ENCODE measurements at places on chromosomes 13 and 19.

- no peak for DNase-seq
These were observed 859 bp downstream of the ZNF433 start for GRCh38 chr19:12034620-12035019.

DNA sequence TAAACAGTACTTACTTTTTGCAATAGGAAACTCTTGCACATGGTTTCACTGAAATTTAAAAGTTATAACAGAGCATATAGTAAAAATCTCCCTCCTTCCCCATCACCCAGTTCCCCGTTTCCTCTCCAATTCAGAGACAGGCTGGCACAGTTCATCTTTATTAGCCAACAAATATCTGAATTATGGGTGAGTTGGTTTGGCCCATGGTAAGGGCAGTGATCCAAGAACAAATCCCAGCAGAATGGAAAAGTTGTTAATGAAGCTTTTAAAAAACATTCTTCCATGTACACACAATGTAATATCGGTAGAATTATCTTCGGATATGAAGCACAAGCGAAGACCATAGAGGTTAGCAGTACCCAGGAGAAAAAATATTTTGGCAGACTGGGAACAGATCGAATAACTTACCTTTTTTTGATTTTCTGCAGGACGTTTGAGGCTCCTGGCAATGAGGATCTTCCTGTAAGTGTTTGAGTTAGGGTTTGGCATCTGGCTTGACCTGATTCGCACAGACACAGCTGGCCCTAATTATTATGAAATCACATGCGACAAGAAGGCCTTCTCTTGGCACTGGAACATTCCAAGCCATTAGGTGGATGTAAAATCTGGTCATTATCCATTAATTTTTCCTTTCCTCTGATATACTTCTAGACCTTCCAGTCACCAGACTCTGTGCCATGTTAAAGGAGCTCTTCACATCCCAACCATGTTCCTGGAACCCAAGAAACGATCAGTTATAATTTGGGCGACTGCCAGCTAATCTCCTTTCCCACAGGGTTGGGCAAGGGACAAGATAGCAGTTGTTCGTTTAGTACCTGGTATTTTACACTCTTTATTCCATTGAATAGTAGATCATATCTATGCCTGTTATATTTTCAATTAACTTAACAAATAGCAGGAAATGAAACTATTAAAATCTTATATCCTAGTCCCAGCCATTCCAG lies 139.4 kb upstream of the TSC22D1 start:
- DNase-seq = no peak

DNA sequence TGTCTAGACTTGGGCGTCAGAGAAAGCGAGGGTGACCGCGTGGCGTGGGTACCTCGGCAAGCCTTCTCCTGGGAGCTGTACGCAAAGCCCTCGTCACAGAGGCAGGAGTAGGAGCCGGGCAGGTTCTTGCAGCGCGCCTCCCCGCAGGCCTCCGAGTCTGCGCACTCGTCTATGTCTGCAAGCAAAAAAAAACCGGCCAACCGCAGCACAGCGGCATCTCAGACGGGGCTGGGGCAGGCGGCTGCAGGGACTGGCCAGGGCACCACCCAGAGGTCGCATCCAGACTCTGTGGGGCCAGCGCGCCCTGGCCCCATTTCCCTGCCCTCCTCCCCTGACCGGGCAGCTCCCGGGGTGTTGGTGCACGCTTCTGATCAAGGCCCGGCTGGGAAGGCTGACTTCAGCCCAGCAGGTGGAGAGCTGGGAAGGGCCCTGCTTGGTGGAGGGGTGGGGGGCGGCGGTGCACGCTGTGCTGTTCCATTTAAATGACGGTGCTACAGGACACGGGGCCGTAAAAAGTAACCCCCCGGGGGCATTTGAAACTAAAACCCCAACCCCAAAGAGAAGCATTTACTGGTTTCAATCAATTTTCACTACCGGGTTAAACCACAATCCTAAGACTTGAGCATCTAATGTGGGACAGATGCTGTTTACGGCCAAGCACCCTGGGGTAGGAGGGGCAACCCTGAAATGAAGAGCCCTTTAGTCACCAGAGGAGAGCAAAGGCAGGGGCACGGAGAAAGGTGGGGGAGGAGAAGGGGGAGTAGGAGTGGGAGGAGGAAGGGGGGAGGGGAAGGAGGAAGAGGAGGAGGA lies 28.2 kb downstream of the GAS6 start:
- no peak for DNase-seq

DNA sequence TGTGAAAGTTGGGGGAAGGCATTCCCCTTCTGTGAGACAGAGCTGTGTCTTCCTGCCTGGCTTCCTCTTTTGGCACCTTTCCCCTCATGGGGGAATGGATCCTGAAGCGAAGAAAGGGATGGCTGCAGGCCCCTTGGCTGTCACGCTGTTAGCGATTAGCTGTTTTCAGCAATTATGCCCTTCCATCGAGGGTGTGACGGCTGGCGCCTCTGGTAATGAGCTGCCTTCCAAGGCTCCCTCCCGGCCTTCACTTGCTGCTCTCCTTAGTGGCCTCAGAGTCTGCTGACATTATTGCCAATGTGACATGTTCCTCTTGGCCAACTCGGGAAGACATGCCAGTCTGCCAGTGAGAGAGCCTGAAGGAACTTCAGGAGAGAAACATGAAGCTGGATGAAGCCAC lies 162.1 kb downstream of the ZIC5 start:
- no peak for DNase-seq

- no peak for DNase-seq
These were observed 46.3 kb downstream of the UNC13A start for GRCh38 chr19:17641846-17642245.

DNA sequence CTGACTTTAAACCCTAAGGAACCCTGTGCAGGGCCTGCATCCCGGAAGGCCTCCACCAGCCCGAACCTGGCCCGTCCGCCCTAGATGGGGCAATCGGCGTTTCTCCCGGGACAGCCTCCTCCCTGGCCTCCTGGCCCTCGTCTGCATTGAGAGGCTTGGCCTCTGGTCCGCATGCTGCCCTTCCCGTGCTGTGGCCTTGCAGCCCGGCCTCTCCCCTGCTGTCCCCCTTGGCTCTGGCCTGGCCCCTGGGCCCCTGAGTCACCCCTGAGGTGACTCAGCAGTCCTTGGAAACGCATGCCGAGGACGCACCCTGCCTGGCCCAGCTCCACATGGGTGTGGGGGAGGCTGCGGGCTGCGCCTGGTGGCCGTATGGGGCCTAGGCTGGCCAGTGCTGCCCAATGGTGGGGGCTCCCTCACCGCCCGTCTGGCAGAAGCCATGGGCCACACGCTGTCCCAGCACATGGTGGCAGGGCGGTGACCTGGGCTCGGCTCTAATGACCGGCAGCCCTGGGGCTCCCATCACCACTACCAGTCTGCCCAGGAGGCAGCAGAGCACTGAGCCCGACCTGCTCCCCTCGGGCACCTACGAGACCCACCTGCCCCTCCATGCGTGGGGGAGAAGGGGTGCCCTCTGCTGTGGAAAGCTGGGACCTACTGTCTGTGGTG lies 25.7 kb downstream of the SH3GL1 start:
- peak; percentile 86 for DNase-seq

DNA sequence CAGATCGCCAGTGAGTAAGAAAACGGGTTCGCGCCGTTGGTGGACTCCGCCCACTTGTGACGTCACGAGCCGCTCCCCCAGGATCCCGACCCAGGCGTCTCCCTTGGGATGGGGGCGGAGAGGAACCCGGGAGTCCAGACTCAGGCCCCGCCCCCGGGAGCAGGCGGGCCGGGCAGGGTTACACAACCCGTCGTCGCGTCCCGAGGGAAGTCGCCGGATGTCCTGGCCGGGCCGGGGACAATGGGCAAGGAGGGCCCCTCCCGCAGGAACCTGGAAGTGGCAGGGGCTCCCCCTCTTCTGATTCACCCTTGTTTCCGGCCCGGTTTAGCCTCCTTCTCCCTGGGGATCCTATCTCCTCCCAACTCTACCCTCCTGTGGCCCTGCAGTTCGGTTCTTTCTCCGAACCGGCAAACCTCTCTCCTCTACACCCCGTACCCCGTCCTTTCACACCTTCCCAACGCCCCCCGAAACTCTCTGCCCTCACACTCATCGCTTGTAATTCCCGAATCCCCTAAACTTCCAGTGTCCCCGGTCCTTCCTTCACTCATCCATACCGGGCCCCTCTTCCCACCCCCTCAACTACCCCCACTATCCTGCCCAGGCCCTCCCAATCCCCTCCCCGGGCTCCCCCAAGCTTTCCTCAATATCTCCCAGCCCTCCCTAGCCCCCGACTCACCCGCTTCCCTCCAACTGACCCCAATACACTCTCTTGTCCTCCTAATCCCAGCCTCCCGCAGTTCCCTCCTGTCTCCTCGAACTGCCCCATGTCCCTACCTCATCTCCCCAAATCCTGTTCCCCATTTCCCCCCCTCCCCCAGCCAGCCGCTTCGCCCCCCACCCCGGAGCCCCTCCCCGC lies 20.0 kb upstream of the ERCC1 start:
- no peak for DNase-seq

DNA sequence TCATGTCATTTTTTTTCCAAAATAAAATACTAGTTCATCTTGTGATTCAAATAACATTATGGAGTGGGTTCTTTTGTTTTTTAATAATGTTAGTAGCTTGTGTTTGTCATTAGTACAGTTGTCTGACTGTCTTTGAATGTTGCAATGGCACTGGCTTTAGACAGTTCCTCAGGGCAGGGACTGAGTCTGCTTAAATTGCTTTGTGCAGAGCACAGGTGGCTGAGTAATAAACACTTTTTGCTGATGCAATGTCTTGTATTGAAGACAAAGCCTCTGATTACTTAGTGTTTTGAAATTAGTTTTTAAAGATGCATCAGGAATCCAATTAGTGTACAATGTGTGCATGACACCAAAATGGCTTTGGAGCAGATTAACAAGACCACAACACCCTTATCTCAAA lies 88.7 kb upstream of the PCDH9 start:
- DNase-seq = no peak

- DNase-seq = no peak
These were observed 1200.6 kb downstream of the UQCRFS1 start for GRCh38 chr19:28012361-28012760.

DNA sequence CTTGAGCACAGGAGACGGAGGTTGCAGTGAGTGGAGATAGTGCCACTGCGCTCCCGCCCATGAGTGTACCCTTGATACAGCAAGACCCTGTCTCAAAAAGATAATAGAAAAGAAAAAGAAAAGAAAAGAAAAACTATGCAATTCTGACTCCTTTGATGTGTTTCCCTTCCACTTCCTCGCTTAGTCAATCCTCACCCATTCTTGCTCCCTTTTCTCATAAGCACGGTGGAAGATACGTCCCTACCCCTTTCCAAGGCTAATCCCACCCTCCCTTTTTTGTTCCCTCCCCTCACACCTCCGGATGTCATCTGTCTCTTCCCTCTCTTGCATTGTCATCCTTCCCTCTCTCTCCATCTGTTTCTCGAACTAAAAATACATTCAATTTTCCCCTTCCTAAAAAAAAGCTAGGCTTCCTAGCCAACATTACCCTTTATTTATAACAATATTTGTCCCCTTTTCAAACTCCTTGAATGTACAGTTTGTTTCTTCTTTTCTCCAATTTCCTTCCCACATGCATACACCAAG lies 40.5 kb upstream of the ITM2B start:
- DNase-seq = no peak

DNA sequence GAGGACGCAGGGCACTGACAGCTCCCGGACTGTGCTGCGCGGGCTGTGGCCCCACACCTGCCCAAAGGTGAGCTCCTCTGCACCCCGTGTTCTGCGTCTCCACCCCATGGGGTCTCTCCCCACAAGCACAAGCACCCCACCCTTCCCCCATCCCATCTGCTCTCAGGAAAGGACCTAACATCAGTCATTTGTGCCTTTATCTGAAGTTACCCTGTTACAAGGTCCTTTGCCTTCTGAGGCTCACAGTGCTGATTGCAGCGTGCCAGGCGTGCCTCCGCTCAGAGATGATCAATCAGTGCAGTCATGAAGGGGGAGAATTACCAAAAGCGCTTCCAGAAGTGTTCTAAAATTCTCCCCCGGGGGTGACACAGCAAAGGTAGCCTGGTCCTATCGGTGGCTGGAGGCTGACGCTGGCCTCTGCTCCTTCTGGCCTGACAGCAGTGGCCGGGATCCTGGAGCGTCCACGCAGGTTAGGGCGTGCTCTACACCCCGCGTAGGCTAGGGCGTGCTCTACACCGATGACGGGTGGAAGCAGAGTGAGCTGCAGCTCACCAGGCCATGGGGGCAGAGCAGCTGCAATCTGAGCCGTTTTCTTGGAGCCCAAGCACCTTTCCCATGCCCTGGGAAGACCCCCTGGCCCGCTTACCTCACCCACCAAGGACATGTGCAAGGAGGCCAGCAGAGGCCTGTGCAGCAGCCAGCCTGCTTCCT lies 84.7 kb upstream of the TM9SF2 start:
- DNase-seq = no peak

DNA sequence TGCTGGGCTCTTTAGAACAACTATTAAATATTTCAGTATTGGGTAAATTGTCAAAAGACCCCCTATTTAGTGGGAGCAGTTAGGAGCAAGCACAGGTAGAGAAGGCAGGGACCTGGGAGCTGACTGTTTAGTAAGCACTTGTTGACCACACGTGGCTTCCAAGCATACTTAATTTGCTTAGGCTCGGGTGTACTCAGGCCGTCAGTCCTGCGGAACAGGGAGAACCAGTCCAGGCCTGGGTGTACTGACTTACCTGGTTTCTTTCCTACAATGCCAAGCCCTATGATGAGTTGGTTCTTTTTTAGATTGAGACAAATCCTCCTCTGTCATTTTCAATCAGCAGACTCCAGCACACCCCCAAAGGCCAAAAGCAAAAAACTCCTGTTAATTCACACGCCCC lies 90.0 kb downstream of the WDFY2 start:
- no peak for DNase-seq

DNA sequence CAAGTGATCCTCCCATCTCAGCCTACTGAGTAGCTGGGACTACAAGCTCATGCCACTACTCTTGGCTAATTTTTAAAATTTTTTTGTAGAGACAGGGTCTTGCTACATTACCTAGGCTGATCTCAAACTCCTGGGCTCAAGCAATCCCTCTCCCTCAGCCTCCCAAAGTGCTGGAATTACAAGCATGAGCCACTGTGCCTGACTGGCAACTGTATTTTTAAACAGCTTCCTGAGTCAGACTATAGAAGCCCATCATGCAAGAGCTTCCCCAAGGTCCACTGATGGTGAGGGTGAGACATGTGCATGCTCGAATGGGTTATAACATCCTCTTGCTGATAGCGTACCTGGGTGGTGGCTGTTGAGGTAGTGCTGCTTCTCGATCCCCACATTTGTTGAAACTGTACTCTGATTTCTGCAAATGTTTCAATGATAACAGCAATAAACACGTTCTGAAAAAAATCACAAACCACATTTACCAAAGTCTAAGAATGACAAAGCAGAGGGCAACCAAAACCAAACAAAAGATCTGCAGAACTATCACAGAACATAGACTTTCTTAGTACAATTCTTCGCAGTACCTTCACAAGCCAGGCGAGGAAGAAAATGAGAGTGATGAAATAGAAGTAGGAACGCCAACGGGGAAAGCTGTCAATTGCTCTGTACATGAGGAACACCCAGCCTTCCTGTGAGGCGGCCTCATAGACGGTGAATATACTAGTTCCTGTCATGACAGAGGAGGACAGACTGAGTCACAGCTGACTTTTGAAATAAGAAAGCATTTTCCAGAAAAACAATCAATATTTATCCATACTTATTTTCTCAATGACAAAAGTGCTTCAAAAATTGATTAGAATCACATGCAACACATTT lies 124.4 kb downstream of the NALCN start:
- no peak for DNase-seq

- no peak for DNase-seq
These were observed 1.5 kb downstream of the ILF3 start for GRCh38 chr19:10655457-10656312.

Measured in stromal cell of bone marrow (primary cell).